ENCODE measurements at places on chromosomes 16 and 17.

DNA sequence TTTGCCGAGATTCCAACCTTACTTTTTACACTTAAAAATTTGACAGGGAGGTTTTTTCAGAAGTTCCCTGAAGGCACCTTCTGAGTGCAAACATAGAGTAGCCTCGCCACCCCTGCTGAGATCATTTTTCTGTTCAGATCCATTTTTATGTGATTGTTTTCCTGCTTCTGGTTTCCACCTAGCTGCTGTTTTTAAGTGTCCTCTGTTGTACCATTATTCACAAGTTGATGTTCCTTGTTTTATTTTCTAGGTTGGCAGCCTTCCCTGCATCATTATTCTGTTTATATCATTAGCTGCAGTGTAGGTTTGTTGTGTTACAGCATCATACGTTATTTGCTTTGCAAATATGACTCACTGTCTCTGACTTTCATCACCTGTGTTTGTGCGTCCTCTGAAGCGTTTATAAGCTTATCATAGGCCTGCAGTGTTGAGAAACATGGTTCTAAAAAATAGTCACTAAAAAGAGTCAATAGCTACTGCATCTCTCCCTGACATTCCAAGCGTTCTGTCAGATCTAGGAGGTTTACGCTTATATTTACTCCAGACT, 116.9 kb upstream of the CLEC3A start:
- no peak for DNase-seq

- DNase-seq: no peak
Measured at GRCh38 chr16:83932955-83933673, 19.9 kb upstream of the OSGIN1 start.

DNA sequence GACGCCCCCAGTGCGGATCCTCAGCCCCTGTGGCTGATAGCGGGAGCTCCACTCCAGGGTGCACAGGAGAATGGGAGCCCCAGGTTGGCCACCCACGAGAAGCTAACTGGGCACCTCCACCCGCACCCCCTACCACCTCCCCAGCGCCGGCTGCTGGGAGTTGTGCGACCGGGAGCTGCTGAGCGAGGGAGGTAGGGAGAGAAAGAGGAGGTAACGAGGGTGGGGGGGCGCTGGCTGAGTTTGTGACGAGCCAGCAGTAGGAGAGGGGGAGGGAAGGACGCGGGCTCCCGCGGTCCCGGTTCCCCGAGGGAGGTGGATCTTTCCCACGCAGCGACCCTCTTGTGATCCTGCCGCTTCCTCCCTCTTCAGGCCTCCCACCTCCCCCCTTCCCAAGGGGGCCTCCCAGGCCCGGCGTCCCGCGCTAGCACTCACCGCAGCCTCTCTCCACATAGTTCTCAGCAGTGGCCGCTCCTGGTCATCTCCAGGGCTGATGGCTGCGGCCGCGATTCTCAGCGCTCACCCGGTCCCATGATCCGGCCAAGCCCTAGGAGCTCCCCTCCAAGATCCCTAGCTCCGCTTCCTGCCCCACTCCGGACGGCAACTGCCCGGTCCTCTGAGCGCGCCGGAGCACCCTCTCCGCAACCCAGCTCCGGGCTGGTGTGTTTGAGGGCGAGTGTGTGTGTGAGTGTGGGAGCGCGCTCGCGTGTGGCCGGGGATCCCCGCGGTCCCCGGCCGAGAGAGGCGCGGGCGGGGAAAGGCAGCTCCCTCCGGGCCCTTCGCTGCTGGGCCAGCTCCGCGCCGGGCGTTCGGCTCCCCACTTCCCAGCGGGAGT, at the start of gene GRIN2A:
Gene GRIN2A, minus strand, starts transcription at position 207 of the 832 bp plus-strand sequence. CDS start 2,017 bp downstream, outside the sequence.
- peak; percentile 54 for DNase-seq

- no peak for DNase-seq
Measured at GRCh38 chr17:59400858-59401257, 69.4 kb downstream of the YPEL2 start.

GRCh38 chr17:74241431-74241830, 28.1 kb downstream of the TTYH2 start:
- DNase-seq: no peak

DNA sequence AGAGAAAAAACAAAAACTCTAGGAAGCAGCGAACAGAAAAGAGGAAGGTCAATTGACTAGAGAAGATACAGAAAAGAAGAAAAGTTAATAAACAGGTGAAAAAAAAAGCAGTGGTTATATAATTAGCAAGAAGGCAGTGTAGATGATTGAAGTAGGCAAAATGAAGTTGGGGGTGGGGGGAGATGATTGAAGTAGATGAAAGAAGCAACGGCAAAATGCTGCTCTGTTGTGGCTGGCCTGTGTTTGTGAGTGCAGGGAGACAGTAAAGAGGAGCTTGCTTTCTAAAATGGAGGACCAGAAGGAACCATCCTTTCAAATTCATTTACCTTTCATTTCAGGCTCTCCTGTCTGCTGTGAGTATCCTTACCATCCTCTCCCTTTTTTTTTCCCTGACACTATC, 3.6 kb downstream of the EVI2B start:
- DNase-seq: no peak

- DNase-seq: no peak
Measured at GRCh38 chr16:24674877-24675276, 54.6 kb upstream of the TNRC6A start.

- DNase-seq: peak; percentile 65
Measured at GRCh38 chr17:78925662-78926555, 722 bp upstream of the TIMP2 start.

DNA sequence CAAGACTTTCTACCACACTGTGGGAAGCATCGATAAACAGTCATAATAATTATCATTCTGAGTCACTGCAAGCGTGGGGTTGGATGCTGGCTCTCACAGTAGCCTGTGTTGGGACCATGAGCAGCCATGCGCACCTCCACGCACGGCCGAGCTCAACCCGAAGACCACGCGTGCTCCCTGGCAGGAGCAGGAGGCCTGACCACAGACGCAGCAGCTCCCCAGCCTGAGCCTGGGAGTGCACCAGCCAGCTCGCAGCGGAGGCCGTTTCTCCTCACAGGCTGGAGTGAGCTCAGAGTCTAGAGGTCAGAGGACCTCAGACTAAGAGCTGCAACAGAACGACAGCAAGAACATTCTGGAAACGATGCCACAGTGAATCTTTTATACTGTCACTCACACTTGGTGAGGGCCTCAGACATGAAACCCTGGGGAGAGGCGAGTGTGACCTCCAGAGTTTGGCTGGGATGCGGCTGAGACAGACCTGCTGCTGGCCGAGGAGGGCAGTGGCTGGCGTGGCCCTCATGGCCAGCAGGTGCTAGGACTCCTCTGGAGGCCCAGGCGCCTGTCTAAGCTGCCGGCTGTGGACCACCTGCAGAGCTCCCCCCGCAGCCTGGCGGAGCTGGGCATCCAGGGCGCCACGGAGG, 6.0 kb downstream of the NDUFAF8 start:
- no peak for DNase-seq

DNA sequence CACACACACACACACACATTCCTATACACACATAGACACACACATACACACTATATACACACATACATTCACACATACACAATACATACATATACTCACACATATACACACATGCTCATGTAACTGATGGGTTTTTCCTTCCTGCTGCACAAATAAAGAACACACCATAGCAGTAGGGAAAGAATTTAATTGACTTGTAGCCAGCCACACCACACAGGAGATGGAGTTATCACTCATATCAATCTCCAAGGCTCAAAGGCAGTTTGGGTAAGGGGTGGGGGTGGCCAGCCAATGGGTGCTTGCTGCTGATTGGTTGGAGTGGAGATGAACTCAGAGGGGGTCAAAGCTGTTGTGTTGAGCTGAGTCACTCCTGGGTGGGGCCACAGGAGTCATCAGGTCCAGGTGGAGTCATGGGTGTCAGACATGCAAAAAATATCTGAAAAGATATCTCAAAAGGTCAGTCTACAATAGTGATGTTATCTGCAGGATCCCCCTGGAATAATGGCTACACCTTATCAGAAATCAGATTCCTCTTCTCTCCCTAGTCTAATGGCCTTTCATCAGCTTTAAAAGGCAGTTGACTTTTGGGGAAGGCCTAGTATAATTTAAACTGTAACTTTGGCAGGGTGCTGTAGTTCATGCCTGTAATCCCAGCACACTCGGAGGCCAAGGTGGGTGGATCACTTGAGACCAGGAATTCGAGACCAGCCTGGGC, 46.1 kb downstream of the WSB1 start:
- DNase-seq: no peak

DNA sequence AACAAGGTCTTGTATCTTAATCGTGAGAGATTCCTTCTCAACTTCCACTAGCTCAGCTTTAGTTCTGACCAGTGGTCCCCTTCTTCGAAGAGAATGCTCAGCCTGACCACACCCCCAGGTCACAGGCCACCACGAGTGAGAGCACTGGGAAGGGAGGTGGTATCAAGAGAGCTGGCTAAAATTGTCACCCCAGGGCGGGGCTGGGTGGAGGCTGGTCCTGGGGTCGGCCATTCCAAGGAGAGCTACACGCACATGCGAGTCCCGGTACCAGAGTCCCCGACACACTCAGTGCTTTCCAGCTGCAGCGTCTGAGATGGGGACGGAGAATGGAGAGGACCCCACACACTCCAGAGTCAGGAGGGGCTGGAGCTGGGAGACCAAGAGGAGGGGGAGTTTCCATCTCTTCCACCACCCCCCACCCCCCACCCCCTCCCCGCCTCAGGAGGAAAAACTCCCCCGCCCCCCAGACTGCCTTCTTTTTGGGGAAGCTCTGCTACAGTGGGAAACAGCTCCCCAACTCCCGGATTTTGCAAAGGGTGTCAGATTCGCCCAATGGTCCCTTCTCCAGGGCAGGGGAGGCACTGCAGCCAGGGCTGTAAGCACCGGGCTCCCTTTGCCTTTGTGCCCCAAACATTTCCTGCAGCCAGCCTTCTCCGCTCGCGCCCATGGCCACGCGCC, 1.6 kb downstream of the C1QL1 start:
- DNase-seq: no peak

- DNase-seq: peak; percentile 22
Measured at GRCh38 chr17:73318836-73319235, 7.0 kb upstream of the CDC42EP4 start.

DNA sequence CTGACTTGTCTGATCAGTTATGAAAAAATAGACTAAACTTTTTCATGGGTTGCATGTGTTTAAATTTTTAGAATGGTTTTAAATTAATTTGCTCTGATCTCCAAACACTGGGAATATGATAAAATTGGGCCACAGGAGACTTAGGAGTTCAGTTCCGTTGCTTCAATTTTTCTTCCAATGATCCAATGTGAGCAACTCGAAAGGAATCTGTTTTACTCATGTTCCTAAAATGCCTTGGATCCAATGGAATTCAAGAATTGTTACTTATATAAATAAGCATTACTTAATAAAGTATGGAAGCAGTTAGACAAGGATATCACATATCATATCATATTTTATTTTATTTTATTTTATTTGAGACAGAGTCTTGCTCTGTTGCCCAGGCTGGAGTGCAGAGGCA, 56.0 kb upstream of the NACA2 start:
- no peak for DNase-seq

DNA sequence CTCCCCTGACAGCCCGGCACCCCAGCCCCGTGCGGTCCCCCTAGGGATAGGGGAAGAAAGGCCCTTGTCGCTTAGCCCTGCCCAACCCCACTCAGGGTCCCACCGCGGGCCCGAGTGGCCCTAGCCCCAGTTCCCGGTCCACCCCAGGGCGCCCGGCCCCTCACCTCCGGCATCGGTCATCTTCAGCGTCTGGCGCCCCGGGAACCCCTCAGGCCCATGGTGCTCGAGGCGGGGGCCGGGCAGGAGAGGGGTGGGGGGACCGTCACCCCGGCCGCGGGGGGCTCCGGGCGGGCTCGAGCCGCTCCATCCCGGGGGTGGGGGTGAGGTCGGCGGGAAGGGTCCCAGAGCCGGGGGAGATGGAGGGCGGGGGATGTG, 620 bp downstream of the SAMD14 start:
- no peak for DNase-seq

DNA sequence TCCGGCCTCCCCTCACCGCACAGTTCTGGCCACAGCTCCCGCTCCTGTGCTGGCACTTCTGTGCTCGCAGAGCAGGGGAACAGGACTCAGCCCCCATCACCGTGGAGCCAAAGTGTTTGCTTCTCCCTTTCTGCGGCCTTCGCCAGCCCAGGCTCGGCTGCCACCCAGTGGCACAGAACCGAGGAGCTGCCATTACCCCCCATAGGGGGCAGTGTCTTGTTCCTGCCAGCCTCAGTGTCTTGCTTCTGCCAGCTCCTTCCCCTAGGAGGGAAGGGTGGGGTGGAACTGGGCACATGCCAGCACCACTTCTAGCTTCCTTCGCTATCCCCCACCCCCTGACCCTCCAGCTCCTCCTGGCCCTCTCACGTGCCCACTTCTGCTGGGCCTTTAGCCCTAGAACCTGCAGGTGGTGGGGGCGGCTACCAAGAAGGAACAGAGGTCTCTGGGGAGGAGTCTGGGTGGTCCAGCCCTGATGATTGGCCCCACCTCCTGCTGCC, 645 bp upstream of the ELMO3 start:
- DNase-seq: peak; percentile 79

DNA sequence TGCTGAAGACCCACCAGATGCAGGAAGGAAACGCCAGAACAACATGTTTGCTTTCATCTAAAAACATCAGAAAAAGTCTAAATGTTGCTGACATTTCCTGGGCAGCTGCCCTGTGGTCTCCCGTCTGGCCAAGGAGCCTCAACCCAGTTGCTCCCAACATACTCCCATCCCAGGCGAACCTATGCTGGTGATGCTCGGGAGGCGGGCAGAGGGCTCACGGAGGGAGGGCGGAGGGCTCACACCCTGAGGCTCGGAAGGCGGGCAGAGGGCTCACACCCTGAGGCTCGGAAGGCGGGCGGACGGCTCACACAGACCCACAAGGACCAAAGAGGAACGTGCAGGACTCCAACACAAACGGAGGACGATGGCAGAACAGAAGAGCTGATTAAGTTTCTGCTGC, 135.4 kb downstream of the ANKRD11 start:
- no peak for DNase-seq

GRCh38 chr16:12769525-12769924, 34.2 kb downstream of the CPPED1 start:
- no peak for DNase-seq

GRCh38 chr17:80845069-80845862, 146.4 kb upstream of the CHMP6 start:
- DNase-seq: no peak

DNA sequence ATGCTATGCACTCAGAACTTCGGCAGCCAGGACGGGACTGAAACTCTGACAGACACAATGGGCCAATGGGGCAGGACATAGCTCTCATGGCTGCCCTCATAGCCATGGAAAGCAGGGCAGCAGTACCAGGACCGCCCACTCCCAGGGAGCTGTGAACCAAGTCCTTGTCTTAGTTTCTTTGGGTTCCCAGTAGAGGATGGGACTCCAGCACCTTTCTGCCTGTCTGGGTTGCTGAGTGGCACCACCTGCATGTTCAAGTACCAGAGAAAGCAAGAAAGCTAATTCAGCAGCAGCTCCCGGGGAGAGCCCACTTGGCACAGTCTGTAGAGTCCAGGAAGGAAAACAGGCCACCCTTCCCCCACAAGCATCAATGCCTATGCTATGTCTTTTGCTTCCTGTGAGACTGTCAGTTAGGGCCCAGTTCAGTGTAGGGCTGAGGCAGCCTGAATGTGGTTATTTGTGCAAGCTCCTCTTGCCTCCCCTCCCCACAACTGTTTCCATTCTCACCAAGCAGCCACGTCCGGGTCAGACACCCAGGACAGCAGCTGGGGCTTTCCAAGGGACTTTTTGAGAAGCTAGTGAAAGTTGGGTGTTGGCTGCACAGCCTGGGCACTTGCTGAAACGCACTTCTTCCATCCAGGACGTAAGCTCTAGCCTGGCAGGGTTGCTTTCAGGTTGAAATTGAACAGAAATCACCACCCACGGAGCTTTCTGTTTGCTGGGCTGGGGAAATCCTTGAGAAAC, 7.8 kb downstream of the SUPT4H1 start:
- no peak for DNase-seq

- DNase-seq: no peak
Measured at GRCh38 chr17:4605826-4606225, 21.5 kb downstream of the SMTNL2 start.

GRCh38 chr17:74280093-74280513, 6.1 kb downstream of the DNAI2 start:
- DNase-seq: no peak

All from H9 (cell line).